T-helper 1 cell treated with Interleukin-12 subunit alpha and Interleukin-12 subunit beta and Interleukin-4 antibody, amounts not matched to agents 30 ng/mL and 1 ng/mL, for 36 hours (primary cell): ENCODE measurements at places on chromosomes 12 and 14. TPM values are rescaled to one million over a fixed set of nuclear protein-coding genes. Genes with fewer than 3 reads are reported as not detected.

Gene HHIPL1
- total RNA-seq, result 0.05 TPM in 1 of 2 replicates, not detected in the other

Gene HOXC12
- not detected in 2 replicates for total RNA-seq

Gene WDHD1
- total RNA-seq, result 30.5 and 32.9 TPM in 2 replicates

Gene SLC38A6
- 8.2 and 9.4 TPM in 2 replicates for total RNA-seq

Gene BTBD6
- total RNA-seq, result 39.7 and 39.9 TPM in 2 replicates

Gene HPD
- total RNA-seq, result not detected in 2 replicates

Gene TSPAN8
- total RNA-seq, result not detected in 2 replicates

Gene BCDIN3D
- total RNA-seq, result 5.8 and 6.0 TPM in 2 replicates

Gene LBHD2
- total RNA-seq, result not detected in 2 replicates

Gene KRT79
- not detected in 2 replicates for total RNA-seq

Gene KRT83
- not detected in 2 replicates for total RNA-seq

Gene NEUROD4
- total RNA-seq, result not detected in 2 replicates

Gene SNX6
- total RNA-seq, result 86.6 and 88.4 TPM in 2 replicates

Gene WNT1
- 0.22 TPM in 1 of 2 replicates, not detected in the other for total RNA-seq

Gene KRT82
- not detected in 2 replicates for total RNA-seq

Gene TRPV4
- total RNA-seq, result not detected in 2 replicates

Gene DHH
- total RNA-seq, result 0.07 TPM in 1 of 2 replicates, not detected in the other

Gene IQSEC3
- total RNA-seq, result 0.32 and 0.59 TPM in 2 replicates

Gene TC2N
- total RNA-seq, result 261 and 264 TPM in 2 replicates

Gene HELB
- 58.0 and 59.5 TPM in 2 replicates for total RNA-seq

Gene DPPA3
- total RNA-seq, result not detected in 2 replicates

Gene KCNC2
- not detected in 2 replicates for total RNA-seq

Gene KRT75
- not detected in 2 replicates for total RNA-seq

Gene SLC25A47
- not detected in 2 replicates for total RNA-seq

Gene LTB4R
- total RNA-seq, result 21.6 and 24.2 TPM in 2 replicates

Gene CCDC196
- total RNA-seq, result not detected in 2 replicates

Gene CLEC2B
- total RNA-seq, result 46.4 and 48.9 TPM in 2 replicates

Gene TDRD9
- not detected in 2 replicates for total RNA-seq

Gene RNF212B
- total RNA-seq, result not detected in 2 replicates

Gene PTGES3
- total RNA-seq, result 190 and 195 TPM in 2 replicates

Gene LTBR
- 0.20 and 1.0 TPM in 2 replicates for total RNA-seq

Gene ADAMTS20
- not detected in 2 replicates for total RNA-seq

Gene DLGAP5
- total RNA-seq, result 40.8 and 42.2 TPM in 2 replicates

Gene ATXN7L3B
- total RNA-seq, result 23.7 and 23.8 TPM in 2 replicates

Gene CLEC14A
- not detected in 2 replicates for total RNA-seq

Gene FAR2
- total RNA-seq, result 9.6 and 11.3 TPM in 2 replicates

Gene FSCB
- total RNA-seq, result not detected in 2 replicates

Gene DIO2
- 0.32 TPM in 1 of 2 replicates, not detected in the other for total RNA-seq

Gene RIC8B
- total RNA-seq, result 14.4 and 15.9 TPM in 2 replicates

Gene COA8
- 25.0 and 26.3 TPM in 2 replicates for total RNA-seq

Gene MYH6
- total RNA-seq, result 0.56 and 1.2 TPM in 2 replicates

Gene CACNA1C
- total RNA-seq, result 0.42 and 0.54 TPM in 2 replicates

Gene THAP2
- 5.4 and 7.6 TPM in 2 replicates for total RNA-seq

Gene KLHL33
- 0.07 TPM in 1 of 2 replicates, not detected in the other for total RNA-seq

Gene CCDC177
- total RNA-seq, result 0.05 TPM in 1 of 2 replicates, not detected in the other

Gene TMTC2
- total RNA-seq, result 6.5 and 6.9 TPM in 2 replicates

Gene PARP2
- 23.2 and 29.8 TPM in 2 replicates for total RNA-seq
